Large intestine (tissue), 12 donors: ENCODE measurements at places on chromosomes 12 and 14. TPM values are rescaled to one million over a fixed set of nuclear protein-coding genes. Genes with fewer than 3 reads are reported as not detected.

GRCh38 chr12:62899568-62900390, 35.2 kb downstream of the PPM1H start:
- no peak for DNase-seq

- no peak for DNase-seq
Observed at GRCh38 chr14:24461336-24461735, 18.8 kb upstream of the SDR39U1 start.

GRCh38 chr14:97850466-97850865, 1053.3 kb downstream of the VRK1 start:
- no peak for DNase-seq

DNA sequence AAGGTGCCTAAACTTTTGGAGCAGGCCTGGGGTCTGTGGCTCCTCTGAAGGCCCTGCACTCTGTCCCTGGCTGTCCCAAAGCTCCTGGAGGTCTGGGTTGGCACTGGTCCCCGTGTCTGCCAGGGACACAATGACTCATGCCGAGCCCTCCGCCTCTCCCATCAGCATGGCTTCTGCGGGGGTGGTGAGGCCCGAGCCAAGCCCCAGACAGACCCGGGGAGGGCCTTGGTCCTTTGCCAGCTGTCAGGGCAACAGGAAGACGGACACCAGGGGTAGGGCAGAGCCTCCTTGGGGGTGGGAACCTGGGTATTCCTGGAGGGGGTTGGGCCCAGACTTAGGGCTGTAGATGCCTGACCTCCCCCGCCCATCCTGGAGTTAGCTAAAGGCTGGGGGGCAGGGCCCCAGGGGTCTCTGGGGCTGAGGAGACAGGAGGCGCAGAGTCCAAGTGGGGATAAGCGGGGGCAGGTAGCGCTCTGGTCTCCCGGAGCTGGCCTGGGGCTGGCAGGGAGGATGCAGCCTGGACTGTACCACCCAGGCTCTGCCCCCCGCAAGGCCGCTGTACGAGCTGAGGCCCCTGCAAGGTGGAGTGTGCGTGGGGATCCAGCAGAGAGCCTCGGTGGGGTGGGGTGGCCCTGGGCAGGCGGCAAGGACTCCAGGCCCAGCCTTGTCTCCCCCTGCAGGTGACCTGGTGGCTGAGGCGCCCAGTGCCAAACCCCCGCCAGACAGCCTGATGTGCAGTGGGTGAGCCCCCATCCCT, 16.4 kb upstream of the PUS1 start:
- DNase-seq, result no peak

- DNase-seq, result no peak
Observed at GRCh38 chr14:28599191-28599590, 167.4 kb upstream of the FOXG1 start.

- no peak for DNase-seq
Observed at GRCh38 chr14:77897374-77897773, 97.5 kb downstream of the ADCK1 start.

DNA sequence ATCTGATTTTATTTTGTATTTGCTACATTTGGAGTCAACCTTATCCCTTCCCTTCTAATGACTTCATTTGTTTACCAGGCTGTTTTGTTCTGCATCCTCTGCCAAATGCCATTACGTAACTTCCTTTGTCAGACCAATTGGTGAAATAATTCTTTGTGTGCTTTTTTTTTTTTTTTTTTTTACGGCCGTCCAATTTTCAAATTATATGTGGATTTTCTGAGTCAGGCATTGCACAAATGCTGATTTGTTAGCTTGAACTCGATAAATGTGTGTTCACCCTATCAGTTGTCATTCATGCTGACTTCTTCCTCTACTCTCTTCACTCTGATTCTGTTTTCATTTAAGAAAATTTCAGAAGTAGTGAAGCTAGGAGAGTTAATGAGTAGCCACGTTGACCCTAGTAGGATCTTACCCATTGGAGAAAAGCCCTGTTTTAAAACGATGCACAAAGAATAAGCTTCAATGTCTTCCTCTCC, 386.2 kb downstream of the DIO2 start:
- no peak for DNase-seq

HHIPL1 gene
- polyA plus RNA-seq, result 0.94 TPM

FAIM2 gene
- 8.9 TPM for polyA plus RNA-seq

ADCY6 gene
- 54.2 TPM for polyA plus RNA-seq
